ENCODE measurements at places on chromosomes 1 and 21.

- H3K27ac ChIP-seq = no peak overlapping the region
- DNase-seq = no peak
- H3K4me1 ChIP-seq = peaks cover 6% of the 10 kb centered on the region
Measured at GRCh38 chr1:204115116-204115515, 36.7 kb downstream of the ETNK2 start.

GRCh38 chr1:203954788-203955552 is 93.6 kb downstream of the SNRPE start:
- H3K27me3 ChIP-seq = no peaks in the 10 kb centered on the region
- peak; percentile 90 for DNase-seq
- H3K27ac ChIP-seq = no peak overlapping the region
- H3K36me3 ChIP-seq = no peaks in the 10 kb centered on the region
- no peak overlapping the region for H3K4me3 ChIP-seq

- H3K27ac ChIP-seq = no peak overlapping the region
- no peaks in the 10 kb centered on the region for H3K36me3 ChIP-seq
- H3K4me1 ChIP-seq = peaks cover 6% of the 10 kb centered on the region
- H3K27me3 ChIP-seq = no peaks in the 10 kb centered on the region
Measured at GRCh38 chr1:67955591-67955990, 94.8 kb downstream of the DIRAS3 start.

DNA sequence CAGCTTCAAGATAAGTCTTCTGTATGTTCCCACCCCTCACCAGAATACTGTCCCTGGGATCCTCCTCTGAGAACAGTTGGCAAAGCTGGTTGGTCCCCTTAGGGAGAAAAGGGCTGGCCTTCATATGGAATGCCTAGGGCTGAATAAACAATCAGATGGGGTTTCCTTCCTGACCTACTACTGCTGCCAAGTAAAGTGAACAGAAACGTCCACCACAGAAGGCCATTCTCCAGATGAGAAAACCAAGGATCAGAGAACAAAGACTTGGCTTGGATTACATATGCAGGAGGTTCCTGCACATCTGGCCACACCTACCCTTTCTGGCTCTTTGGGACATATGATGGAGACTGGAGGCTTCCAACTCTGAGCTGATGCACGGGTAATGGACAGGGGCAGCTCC is 194.5 kb downstream of the HIVEP3 start:
- DNase-seq = no peak
- no peak overlapping the region for H3K27ac ChIP-seq
- no peaks in the 10 kb centered on the region for H3K27me3 ChIP-seq

- H3K4me3 ChIP-seq = no peak overlapping the region
- peaks cover 2% of the 10 kb centered on the region for H3K4me1 ChIP-seq
- H3K36me3 ChIP-seq = no peaks in the 10 kb centered on the region
- H3K27ac ChIP-seq = no peak overlapping the region
Measured at GRCh38 chr1:171999756-172000155, 158.5 kb downstream of the DNM3 start.

DNA sequence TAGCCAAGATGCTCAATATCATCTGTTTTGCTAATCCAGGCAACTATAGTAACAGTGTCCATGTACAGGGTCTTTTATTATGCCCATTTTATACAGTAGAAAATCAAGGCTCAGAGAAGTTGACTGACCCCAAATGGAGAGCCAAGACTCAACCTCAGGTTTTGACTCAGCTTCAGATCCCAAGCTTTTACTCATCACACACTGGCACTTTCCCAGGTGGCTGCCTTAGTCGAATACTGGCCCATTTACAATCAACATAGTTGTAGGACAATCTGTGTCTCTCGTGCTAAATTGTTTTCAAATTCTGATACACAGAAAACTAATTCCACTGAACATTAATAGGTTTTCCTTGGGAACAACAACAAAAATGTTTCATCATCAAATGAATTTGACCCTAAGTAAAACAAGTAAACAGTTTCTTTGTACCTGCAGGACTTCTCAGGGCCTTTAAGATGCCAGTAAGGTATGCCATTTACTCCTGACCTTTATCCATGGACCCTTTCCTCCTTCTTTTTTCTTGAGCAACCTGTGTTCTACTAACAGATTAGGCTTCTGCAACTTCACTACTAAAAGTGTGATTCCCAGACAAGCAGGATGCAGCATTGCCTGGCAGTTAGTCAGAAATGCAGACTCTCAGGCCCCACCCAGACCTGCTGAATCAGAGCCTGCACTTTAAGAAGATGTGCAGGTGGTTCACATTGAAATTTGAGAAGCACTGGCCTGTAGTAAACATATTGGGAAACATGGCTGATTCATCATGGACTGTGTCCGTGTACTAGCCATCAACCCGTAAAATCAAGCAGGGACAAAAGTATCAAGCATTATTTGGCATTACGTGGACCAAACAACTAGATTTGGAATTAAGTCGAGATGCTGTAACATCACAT is 128.8 kb downstream of the RRAGC start:
- peak; percentile 74 for DNase-seq
- H3K4me1 ChIP-seq = peaks cover 2% of the 10 kb centered on the region
- H3K4me3 ChIP-seq = no peak overlapping the region
- H3K27ac ChIP-seq = no peak overlapping the region
- H3K27me3 ChIP-seq = peaks cover 3% of the 10 kb centered on the region
- H3K36me3 ChIP-seq = no peaks in the 10 kb centered on the region

DNA sequence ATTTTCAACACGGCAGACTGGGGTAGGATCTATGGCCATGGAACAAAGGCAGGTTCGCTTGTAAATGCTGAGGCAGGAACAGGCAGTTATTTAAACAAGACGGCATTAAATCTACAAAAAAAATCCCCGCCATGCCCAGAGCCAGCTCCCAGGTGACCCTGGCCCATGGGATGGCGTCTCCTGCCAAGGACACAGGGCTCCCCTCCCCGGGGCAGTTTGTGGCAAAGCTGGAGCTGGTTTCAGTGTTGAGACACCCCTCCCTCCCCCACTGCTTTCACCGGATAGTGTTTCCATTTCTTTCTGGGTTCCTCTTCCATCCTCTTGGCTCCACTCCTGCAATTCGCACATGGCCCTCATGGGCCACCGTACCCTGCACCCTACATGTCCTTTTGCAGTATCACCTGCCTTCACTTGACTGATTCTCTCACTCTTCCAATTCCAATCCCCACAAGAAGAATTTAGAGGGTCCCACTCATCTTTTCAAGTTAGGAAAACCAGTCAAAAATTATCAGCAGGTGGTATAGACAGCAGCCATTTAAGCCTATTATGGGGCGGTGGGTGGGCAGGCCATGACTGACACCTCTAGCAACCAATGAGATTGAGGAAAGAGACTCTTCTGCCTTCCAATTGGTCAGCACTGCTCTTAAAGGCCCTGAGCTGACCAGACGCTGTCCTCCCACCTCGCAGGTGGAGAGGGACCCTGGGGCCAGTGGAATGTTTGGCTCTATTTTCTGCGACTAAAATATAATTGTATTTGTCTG is 52.0 kb downstream of the OLIG1 start:
- H3K4me1 ChIP-seq = no peaks in the 10 kb centered on the region
- no peaks in the 10 kb centered on the region for H3K27me3 ChIP-seq
- H3K36me3 ChIP-seq = no peaks in the 10 kb centered on the region
- H3K27ac ChIP-seq = no peak overlapping the region
- peak; percentile 27 for DNase-seq

GRCh38 chr1:87953732-87954344 is 625.2 kb downstream of the LMO4 start:
- no peaks in the 10 kb centered on the region for H3K36me3 ChIP-seq
- no peak overlapping the region for H3K27ac ChIP-seq
- H3K4me1 ChIP-seq = peaks cover 2% of the 10 kb centered on the region
- H3K27me3 ChIP-seq = no peaks in the 10 kb centered on the region
- peak; percentile 58 for DNase-seq
